ENCODE measurements at places on chromosomes 1 and 21.

GRCh38 chr1:214101246-214101645, 113.5 kb downstream of the PROX1 start:
- no peak for DNase-seq

DNA sequence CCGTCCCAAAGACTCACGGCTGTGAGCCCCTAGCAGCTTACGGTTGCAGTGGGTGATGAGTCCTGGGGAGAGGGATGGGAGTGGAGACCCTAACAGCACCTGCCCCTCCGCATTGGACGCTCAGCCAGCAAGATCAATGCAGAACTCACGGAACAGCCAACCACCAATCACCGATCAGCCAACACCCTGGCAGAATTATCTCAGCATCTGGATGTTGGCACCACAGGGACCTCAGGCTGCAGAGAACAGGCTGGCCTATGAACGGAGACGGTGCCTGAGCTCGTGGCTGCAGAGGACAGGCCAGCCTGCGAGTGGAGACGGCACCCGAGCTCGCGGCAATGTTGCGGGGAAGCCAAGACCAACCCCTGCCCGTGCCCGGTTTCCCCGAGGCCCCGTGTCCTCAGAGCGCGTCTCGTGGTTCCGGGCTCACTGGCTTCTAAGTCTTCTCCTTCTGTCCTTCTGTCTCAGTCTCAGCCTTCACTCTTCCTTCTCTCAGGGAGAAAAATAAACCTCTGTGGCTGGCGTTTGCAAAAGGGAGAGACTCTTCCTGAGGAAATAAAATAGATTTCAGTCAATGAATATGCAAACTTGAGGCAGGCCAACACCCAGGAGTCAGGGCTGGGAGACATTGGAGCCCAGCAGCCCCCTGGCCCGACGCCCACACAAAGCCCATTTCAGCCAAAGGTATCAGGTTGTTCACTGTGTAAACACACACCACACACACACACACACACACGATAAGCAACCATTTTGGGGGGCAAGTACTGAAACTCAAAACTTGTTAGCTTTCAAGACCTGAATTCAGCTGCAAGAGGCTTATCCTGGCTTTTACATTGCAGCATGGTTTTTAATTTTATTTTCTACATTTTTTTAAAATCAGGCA, 67.8 kb downstream of the SIK1 start:
- DNase-seq, result no peak

DNA sequence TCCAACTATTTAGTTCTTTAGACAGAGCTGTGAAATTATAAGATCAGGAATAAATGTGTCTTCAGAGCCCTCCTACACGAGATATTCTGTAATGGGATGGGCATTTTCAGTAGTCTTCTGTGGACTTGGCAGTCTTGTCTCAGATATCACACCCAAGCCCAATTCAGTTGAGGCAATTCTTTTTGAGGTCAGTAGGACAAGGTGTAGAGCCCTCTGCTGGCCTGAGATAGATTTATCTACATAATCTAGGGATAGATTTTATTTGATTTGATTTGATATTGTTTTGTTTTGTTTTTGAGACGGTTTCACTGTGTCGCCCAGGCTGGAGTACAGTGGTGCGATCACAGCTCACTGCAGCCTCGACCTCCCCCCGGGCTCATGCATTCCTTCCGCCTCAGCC, 77.5 kb downstream of the FMN2 start:
- DNase-seq, result no peak

- no peak for DNase-seq
Observed at GRCh38 chr1:12464045-12464461, 154.0 kb downstream of the DHRS3 start.
